ENCODE measurements at places on chromosomes 12 and 14. TPM values are rescaled to one million over a fixed set of nuclear protein-coding genes. Genes with fewer than 3 reads are reported as not detected.
A peak's percentile ranks its signal among the peaks of the same experiment; 100 is the strongest.

DNA sequence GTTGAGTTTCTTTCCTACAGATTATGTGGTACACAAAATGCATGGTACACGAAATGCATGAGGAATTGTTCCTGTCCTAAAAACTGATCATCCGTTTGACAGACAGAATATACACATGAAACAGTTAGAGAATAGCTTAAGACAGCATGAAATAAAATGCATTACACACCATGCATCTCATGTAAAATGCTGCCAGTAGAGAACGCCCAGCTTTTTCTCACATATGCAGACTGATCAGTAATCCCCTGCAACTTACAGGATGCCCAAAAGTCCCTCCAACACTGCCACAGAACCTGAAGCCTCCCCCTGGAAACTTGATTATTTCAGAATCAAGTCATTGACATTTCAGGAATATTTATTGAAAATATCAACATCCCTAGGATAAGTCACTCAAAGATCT is 24.0 kb downstream of the IFNG start:
- DNase-seq: no peak

DNA sequence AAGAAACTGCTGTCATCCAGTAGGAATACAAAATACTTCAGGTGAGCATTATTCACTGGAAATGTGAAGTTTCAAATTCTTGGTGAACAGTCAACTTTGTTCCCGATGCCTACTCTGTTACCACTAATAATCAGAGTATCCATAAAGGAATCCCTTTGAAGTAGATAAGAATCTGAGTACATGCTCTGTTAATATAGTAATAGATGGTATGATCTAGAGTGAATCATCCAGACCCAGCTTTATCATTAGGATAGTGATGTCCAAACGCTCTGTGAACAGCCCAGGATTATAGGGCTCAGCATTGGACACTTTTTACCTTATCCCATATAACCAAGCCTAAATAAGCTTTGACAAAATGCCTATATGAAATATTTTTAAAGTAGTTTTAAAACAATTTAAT is 33.3 kb downstream of the PPP2R3C start:
- no peak for DNase-seq

- no peak for DNase-seq
These were observed 33.4 kb downstream of the PKP2 start for GRCh38 chr12:32863128-32863527.

DNA sequence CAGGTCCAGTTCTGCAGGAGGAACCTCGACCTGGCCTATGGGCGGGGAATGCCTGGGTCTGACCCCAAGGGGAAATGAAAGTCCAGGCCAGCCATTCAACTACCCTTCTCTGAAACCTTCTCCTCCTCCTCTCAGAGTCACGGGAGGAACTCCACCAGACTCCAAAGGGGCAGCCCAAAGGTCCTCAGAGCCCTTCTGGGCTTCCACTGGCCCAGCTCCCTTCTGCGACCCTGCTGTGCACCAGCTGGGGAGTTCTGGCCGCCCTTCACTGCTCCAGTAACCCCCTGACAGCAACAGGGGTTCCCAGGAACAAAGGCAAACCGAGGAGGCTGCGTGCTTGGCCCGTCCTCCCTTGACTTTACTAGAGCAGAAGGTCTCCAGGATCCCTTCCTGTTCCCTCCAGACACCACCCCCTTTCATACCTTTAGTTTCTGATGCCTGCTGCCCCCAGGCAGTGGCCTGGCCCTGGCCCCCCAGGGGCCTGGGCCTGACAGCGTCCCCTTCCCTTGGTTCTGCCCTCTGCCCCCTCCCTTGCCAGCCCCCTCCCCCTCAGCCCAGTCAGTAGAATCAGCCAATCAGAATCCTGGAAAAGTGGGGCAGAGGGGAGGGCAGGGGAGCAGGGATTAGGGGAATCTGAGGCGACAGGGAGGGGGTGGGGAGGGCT is 850 bp upstream of the ZNF385A start:
- no peak for DNase-seq

- DNase-seq: no peak
These were observed 30.4 kb downstream of the FAM222A start for GRCh38 chr12:109744026-109744425.

GRCh38 chr12:53499266-53500141 is at the start of gene MAP3K12:
TSS of gene MAP3K12 (minus strand) at chr12:53499458. CDS start at chr12:53487391, 12,067 bp downstream.
- DNase-seq: peak; percentile 77

DNA sequence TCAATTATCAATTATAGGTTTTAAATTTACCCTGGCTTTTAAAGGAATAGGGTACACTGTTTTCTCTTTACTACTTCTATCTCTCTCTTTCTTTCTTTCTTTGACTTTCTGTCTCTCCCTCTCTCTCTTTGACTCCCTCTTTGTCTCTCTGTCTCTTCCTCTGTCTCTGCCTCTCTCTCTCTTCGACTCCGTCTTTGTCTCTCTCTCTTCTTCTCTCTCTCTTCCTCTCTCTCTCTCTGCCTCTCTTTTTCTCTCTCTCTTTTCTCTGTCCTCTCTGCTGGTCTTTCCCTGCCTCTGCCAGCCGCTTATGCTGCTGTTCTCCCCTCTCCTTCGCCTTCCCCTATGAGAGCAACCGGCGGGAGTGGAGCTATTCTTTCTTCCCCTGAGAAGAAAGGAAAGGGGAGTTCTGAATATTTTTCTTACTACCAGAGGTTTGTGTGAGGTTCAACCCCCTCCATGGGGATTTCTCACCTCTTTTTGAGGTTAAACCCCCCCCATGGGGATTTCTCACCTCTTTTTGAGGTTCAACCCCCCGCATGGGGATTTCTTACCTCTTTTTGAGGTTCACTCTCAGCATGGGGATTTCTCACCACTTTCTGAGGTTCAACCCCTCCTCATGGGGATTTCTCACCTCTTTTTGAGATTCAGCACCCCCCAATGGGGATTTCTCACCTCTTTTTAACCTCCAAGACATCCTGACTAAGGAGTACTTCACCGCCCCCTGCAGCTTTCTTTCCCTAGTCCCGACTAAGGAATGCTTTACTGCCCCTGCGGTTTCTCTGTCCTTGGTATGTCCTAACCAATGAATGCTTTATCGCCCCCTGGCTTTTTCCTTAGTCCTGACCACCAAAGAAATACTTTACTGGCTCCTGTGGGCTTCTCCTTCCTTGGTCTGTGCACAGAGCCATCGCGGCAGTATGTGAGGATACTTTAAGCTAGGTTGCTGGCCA is 27.4 kb upstream of the DDHD1 start:
- peak; percentile 46 for DNase-seq

DNA sequence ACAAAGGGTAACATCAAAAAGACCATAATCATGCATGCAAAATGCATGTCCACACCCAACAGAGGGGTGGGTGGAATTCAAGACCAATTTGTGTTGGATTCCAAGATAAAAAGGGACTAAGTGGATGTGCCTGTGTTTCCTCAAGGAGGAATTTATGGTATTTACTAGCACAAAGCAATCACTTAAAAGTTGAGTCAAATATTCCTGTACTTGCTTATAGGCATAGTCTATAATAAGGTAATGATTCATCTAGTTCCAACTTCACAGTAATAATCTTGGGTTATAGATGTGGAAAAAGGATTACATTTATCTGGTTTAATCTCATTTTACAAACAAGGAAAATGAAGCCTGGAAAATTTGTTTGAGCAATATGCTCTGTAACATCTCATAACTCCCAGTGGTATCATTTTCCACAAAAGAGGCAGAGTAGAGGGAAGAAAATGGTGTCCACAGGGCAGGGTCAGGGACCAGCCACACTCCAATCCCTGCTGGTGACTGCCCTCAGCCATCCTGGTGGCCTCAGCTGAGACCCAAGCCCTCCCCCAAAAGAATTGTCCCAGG is 80.8 kb upstream of the REP15 start:
- no peak for DNase-seq

- no peak for DNase-seq
These were observed 83.2 kb upstream of the TBX3 start for GRCh38 chr12:114767084-114767760.

- peak; percentile 91 for DNase-seq
These were observed 159.4 kb downstream of the TSPAN9 start for GRCh38 chr12:3236345-3237187.

GRCh38 chr14:22505697-22506377 is 83.2 kb downstream of the DAD1 start:
- peak; percentile 49 for DNase-seq

GRCh38 chr12:80041692-80042091 is 57.6 kb upstream of the OTOGL start:
- DNase-seq: peak; percentile 58

- no peak for DNase-seq
These were observed 67.2 kb downstream of the GNS start for GRCh38 chr12:64691795-64692583.

DNA sequence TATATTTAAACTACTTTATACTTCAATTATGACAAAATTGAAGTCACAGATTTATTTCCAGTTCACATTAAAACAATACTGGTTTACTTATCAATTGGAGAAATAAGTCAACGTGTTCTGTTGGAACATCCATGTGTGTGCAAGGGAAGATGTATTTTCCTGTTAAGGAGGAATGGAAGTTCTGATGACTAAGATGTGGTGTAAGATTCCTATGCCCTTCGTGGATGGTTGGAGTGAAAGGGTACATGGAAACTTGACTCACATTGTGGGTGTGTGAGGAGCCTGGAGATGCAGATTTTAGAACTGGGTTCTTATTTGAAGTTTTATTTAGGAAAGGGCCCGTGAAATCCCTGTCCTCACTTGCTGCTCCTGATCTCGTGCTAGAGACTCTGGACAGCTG is 95.3 kb downstream of the CATSPERB start:
- DNase-seq: no peak

DNA sequence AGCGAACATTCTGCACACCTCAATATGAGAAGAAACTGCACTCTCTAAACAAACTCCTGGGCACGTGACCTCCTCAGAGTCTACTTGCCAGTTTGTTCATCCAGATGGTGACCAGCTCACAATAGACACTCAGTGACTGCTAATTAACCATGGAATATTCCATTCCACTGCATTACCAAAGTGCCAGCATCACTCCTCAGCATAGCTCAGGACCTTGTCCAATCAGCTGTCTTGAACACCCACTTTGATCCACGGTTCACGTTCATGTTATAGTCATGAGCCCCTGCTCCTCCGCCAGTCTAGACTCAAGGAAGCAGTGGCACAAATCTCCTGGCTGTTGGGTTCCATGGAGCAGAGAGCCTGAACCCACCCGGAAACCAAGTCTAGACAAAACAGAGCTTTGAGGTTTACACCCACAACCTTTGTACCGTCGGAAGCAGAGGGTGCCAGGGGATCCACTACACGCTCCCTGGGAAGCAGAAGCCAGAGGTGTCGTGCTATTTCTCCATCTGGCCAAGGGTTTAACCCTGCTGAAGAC is 285.3 kb downstream of the ZFP36L1 start:
- no peak for DNase-seq

DNA sequence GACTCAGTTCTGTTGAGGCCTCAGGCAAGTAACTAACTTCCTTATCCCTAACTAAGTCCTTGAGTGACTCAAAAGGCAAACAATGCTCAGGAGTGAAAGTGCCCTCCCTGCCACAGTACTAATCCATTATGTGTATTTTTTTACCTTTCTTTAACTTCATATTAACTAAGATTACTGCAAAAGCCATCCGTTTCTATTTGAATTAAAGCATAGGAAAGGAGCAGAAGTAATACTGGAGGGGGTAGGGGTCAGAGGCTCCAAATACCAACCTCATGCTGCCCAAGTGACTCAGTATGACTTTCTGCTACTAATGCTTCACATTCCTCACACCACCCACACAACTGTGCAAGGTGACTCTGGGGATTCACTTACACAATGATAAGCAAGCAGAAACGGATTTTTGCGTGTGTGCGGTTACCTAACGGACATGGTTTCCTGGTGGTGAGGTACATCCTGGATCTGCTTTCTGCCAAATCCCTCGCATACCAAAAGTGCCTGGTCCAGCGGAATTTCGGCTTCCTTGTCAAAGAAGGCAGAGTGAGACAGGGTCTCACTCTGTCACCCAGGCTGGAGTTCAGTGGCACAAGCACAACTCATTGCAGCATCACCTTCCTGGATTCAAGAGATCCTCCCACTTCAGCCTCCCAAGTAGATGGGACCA is 25.1 kb downstream of the MOK start:
- DNase-seq: peak; percentile 99

- DNase-seq: no peak
These were observed 111.0 kb downstream of the BBS10 start for GRCh38 chr12:76237086-76237701.

SLC6A12 gene
- total RNA-seq: 3.4 TPM

SERPINA12 gene
- not detected for total RNA-seq

SLC25A21 gene
- total RNA-seq: 37.0 TPM

NFATC4 gene
- 28.8 TPM for total RNA-seq

CD4 gene
- total RNA-seq: not detected

All from Daoy (cell line).